Substantia nigra (tissue), 51 donors: ENCODE measurements at places on chromosomes 3 and 15.

DNA sequence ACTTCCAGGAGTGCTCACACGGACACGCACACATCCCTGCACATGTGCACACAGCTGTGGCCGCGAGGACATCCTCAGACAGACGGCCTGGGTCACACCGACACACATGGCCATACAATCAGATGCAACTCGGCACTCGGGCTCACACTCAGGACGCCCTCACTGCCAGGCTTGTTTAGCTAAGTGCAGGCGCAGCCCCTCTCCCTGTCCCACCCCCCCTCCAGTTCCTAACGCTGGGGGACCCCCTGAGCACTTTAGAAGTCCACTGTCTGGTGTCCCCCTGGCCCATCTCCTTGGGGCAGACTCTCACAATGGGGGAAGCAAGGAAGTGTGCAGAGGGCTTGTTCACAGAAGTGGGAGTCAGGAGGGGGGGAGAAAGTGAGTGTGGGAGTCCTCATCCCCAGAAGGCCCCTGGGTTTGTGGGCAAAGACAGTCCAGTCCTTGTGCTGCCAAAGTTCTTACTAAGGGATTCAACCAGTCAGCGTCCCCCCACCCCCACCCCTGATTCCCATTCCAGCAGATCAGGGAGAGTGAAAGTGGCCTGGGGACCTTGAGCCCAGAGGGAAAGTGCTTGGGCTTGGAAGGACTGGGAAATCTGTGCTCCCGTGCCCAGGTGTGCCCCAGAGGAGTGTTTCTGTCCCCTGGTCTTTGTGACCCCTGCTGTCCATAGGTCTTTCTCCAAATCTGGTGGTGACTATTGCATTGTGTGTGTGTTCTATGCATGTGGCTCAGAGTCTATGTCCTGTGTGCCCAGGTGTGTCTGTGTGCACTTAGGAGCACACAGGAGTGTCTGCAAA, 767 bp upstream of the GATA2 start:
- DNase-seq = no peak

DNA sequence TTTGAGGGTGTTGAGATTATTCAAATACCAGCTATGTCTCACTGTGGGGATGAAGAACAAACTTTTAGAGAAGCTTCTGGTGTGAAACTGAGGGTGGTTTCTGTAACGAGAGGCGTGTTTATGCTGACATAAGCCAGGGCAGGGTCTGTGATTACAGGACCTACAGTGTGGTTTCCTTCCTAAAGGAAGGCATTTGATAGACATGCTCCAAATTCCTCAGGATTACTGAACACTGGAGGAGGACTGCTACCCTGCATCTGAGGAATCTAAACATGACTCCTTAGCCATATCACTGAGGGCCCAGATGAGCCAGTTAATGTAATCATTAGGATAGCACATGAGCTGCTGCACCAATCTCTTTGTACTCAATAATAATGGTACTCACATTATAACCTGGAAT, 328.4 kb upstream of the UMPS start:
- DNase-seq = no peak

- DNase-seq = no peak
Observed at GRCh38 chr3:147222291-147222690, 184.1 kb downstream of the ZIC4 start.

DNA sequence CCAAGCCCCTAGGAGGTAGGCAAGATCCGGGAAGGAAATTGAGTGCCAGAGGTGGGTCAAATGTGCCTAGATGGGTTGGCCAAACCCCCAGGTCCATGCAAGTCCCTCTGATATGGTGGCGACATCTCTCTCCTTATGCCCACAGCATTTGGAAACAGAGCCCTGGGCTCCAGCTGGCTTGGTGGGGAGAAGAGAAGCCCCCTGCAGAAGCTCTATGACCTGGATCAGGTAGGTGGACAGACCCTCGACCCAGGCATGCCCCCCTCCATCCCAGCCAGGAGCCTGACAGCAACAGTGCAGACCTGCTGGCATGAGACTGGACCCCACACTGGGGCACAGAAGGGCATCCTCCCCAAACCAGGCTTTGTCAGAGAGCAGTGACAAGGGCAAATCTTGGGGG, 12.2 kb downstream of the CHST13 start:
- DNase-seq = no peak

- DNase-seq = no peak
Observed at GRCh38 chr3:64494526-64494925, 193.3 kb downstream of the ADAMTS9 start.

GRCh38 chr3:52108302-52109232, 45.7 kb downstream of the POC1A start:
- no peak for DNase-seq

GRCh38 chr3:29186982-29187725, 93.7 kb upstream of the RBMS3 start:
- no peak for DNase-seq

GRCh38 chr15:33699691-33700447, 268.4 kb upstream of the CHRM5 start:
- DNase-seq = no peak

DNA sequence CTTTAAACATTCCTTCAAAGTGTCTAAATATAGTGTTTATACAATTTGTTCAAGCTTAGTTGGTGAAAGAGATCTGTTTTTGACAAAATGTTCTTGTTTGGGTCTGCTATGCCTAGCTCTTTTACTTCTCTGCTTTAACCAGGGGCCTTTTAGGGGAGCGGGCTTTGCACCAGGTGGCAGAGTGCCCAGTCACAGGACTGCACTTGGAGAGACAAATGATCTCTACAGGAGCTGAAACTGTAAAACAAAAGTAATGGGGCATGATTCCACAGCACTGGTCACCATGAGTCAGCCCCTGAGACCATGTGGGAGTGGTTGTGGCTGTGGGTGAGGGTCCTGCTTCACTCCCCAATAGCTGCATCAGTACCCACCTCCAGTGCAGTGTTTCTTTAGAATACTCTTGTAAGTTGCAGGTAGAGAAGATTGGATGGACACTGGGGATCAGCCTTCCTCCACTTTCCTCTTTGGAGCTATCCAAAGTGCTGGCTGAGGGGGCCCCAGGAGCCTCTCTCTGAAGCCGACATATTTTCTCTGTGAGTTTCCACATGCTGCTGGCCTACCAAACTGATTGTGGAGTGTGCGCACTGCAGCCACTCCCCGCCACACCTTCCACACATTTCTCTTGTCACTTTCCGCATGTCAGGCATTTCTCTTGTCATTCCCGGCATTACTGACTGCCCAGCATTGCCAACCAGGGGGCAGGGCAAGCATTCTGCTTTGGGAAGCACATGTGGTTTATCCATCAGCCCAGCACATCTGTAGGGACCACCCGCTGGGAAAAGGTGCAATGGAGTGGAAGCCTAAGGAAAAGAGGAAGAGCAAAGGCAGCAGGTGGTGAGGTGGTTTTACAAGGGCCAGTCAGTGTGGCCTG, 110.0 kb downstream of the EPHB1 start:
- DNase-seq = no peak

DNA sequence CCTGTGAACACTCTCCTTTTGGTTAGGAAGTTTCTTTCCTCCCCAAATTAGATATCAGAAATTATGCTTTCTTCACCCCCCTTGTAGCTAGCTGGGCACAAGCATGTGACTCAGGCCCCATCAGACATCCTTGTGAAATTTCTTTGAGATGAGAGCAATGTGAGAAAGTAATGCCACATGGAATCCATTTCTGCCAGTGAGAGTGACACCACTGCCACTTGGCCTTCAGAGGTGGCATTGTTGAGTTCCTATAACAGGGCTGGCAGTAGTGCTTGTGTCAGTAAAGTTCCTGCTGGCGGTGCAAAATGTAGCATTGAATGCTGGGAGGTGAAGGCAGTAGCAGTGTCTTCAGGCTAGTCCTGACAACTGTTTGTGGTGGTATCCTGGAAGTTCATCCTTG, 80.7 kb upstream of the ZNF280D start:
- DNase-seq = no peak

- DNase-seq = no peak
Observed at GRCh38 chr15:92651877-92652575, 3.5 kb downstream of the FAM174B start.

GRCh38 chr3:64728994-64729393, 41.2 kb upstream of the ADAMTS9 start:
- no peak for DNase-seq

GRCh38 chr15:99100245-99101173, 4.4 kb upstream of the SYNM start:
- no peak for DNase-seq

DNA sequence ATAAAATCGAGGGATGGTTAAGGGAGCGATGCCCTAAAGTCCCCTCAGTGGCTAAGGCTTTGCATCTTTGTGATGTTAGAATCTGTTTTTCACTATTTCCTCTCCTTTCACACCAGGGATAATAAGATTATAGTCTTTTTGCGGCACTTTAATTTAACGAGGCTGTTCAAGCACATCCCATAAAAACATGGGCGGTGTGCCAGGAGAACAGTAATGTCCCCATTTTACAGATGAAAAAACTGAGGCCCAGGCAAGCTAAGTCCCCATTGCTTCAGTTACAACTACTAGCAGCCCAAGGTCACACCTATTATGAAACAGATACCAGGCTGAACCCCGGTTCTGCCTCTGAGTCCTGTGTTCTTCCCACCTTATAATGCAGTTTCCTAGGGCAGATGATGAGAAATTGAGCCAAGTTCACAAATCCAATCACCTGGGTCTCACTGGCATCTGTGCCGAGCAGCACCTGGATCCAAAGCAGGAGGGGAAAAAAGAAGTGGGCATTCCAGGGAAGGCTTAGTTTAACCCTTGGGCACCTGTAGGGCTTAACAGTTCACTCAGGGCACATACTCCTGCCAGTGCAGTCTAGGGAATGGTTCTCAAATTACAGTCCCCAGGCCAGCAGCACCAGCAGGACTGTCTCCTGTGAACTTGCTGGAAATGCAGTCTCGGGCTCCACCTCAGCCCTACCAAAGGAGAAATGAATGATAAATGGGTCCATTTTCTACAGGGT, 169.3 kb downstream of the RAB11A start:
- no peak for DNase-seq

DNA sequence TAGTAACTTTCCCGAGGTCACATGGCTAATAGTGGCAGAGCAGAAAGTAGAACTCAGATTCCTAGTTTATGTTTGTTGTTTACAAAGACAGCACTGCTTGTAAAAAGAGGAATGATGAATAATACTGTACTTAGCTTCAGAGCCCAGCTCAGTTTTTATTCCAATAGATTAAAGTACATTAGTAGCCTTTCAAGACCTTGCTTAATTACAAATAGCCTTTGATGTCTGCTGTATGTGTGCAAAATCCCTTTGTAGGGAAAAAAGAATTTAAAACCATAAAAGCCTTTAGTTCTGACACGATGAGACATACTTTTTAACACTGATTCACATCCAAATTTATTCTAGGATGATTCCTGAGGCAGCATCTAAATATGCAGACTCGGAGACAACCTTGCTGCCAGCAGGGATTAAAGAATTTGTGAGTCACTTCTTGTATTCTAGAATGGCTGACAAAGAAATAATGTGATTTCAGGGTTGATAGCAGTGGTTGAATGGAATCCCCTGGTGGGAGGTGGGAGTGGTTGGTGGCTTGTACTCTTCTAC, 324.2 kb upstream of the TGFBR2 start:
- no peak for DNase-seq

DNA sequence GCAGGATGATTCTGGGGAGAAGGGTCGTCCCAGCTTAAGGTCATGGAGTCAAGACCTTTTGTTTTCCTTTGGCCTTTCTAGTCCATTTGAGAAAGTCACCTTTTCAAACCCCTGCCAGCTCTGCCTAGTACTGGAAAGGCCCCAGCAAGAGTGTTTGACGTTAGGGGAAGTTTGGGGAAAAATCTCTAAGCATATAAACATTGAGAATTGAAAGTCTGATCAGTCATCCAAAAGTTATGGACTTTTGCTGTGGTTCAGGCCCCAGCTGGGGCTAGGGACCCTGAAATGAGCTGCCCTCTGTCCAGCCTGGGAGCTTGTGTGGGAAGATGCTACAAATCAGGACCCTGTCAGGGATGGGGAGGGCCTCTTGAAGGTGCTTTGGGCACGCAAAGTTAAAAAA, 21.6 kb downstream of the SLC6A6 start:
- no peak for DNase-seq

DNA sequence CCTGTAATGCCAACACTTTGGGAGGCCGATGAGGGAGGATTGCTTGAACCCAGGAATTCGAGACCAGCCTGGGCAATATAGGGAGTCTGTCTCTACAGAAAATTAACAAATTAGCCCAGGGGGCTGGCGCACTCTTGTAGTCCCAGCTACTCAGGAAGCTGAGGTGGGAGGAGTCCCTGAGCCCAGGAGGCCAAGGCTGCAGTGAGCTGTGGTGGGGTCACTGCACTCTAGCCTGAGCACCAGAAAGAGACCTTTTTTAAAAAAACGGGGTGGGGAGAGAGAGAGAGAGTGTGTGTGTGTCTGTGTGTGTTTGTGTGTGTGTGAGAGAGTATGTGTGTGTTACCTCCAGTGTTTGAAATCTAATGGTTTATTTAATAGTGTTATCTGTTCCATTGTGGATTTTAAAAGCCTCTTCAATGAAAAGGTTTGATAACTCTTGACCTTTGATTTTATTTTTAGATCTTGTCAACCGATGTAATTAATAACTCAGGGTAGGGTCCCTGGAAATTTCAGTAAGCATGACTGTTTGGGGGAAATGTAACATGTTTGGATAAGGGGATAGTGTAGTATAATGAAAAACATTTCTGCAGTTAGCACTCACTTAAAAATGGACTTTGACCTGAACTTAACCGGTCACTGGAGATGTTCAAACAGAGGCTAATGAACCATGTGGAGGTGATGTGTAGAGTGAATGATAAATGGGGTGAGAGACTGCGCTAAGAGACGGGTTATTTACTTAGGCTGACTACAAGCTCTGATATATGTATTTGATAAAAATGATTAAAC, 29.7 kb downstream of the LRCH3 start:
- no peak for DNase-seq

DNA sequence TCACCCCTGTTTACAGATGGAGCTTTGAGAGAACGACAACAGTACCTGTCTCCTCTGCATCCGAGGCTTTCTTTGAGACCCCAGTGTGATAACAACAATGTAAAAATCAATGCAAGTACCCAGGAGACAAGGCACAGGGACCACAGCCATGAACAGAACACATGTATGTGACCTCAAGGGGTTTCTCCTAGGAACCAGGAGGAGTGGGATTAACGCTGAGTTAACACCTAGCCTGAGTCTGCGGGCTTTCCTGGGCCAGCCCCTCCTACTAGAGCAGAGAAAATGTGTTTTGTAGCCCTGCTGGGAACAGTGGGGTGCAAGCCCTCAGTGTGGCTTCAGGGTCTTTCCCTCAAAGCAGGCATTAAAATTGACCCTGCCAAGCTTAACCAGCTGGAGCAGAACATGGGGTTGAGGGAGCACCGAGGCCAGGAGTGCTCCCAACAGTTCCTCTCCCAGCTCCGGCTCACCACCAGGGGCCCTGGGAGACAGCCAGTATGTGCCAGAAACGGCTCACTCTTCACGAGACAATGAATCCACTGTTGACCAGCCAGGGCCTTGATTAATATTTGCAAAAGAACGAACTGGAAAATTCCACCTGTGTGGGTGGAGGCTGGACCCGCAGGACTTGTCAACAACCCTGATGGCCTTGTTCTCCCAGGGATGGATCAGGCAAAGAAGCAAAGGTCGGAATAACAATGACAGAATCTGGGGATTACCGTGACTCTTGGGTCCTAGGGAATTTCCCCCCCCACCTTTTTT, 3.6 kb downstream of the CHDH start:
- DNase-seq = peak; percentile 72
